ENCODE measurements at places on chromosomes 3 and 15.

GRCh38 chr3:1962396-1963088 lies 136.1 kb upstream of the CNTN4 start:
- DNase-seq, result no peak

GRCh38 chr15:64521726-64522164 lies 61.4 kb downstream of the ZNF609 start:
- DNase-seq, result peak; percentile 66

DNA sequence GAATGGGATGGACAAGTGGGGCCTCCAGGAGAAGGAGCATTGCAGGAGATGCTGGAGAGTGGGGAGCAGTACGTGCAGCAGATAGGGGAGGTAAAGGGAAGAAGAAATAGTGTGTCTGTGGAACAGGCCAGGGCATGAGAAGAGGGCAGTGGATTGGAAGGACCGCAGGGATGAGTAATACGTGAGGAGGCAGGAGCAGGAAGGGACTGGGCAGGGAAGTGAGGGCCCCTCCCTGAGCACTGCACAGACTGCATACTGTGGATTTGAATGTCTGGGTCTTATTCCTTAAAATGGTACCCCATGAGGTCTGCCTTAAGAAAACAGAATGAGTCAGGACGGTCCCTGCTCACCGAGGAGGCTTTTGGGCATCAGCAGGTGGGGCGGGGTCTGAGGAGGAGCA lies 210.0 kb upstream of the NDN start:
- DNase-seq, result no peak

GRCh38 chr15:41424809-41425208 lies 7.9 kb downstream of the RTF1 start:
- DNase-seq, result no peak

- DNase-seq, result no peak
Observed at GRCh38 chr3:118809696-118810498, 224.7 kb downstream of the IGSF11 start.

GRCh38 chr3:63048367-63049326 lies 173.4 kb upstream of the CADPS start:
- no peak for DNase-seq

DNA sequence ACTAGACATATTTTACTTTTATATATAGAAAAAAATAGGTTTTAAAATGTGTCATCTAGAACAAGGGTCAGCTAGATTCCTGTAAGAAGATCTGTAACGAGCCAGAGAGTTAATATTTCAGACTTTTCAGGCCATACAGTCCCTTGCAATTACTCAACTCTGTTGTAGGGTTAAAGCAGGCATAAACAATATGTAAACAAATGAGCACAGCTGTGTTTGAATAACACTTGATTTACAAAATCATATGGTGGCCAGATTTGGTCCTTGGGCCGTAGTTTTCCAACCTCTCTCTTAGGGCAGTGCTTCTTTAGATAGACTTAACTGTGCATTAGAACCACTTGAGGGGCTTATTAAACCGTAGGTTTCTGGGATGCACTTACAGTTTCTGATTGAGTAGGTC lies 19.6 kb downstream of the LRRC57 start:
- no peak for DNase-seq

DNA sequence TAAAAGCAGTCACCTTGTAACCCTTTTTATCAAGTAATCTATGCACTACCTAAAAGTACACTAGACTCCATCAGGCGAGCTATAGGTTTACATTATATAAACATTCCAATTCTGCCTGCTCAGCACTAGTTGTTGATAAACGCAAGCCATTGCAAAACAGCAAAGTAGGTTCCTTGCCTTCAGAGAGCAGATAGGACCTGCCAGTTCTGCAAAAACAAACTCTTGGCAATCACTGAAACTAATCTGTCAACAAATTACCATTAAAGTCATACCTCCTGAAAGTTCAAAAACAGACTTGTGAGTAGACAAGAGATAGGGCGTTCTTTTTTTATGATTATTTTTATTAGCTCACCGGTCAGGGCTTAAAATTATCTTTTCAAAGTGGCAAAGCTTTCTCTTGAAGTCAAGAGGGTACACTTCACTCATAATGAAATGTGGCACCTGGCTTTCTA lies 392.5 kb downstream of the FOXP1 start:
- DNase-seq, result no peak

- no peak for DNase-seq
Observed at GRCh38 chr15:52804526-52805081, 14.5 kb upstream of the ONECUT1 start.

GRCh38 chr15:84822653-84823281 lies 5.6 kb downstream of the ALPK3 start:
- no peak for DNase-seq

DNA sequence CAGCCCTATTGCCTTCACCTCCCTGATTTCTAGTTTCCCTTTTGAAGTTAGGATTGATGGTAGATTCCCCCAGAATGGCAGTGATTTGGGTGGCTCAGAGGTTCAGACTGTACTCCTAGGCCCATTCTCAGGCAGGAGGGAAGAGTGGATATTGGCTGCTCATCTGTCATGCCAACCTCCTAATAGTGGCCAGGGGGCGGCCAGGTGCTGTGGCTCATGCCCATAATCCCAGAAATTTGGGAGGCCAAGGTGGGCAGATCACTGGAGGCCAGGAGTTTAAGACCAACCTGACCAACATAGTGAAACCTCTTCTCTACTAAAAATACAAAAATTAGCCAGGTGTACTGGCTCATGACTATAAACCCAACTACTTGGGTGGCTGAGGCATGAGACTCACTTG lies 11.3 kb downstream of the RRP9 start:
- peak; percentile 32 for DNase-seq

GRCh38 chr3:12375572-12375971 lies 86.7 kb downstream of the PPARG start:
- DNase-seq, result no peak

- DNase-seq, result no peak
Observed at GRCh38 chr3:105826778-105827634, 41.8 kb downstream of the CBLB start.

GRCh38 chr3:149085828-149086231 lies 503 bp downstream of the HLTF start:
- DNase-seq, result no peak

Data from right atrium auricular region (tissue), 2 donors.